Adipocyte (in vitro differentiated cells): ENCODE measurements at places on chromosomes 13 and 19.
A peak's percentile ranks its signal among the peaks of the same experiment; 100 is the strongest.

- DNase-seq, result no peak
Observed at GRCh38 chr13:78228211-78228610, 309.6 kb upstream of the EDNRB start.

- no peak for DNase-seq
Observed at GRCh38 chr13:112573710-112574109, 14.2 kb downstream of the TUBGCP3 start.

DNA sequence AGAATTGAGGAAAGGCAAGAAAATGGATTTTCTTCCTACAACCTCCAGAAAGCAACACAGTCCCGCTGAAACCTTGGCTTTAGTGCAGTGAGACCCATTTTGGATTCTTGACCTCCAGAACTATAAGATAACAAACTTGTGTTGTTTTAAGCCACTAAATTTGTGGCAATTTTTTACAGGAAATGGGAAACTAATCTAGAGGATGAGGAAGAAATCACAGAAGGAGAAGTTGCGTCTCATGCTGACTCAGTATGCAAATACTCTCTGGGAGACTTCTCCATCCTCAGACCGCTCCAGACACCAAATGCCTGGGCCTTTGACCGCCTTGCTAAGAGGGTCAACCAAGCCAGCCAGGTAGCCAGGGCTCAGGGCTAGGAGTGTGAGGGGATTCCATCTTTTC lies 13.1 kb upstream of the CEACAM16 start:
- DNase-seq, result peak; percentile 39

DNA sequence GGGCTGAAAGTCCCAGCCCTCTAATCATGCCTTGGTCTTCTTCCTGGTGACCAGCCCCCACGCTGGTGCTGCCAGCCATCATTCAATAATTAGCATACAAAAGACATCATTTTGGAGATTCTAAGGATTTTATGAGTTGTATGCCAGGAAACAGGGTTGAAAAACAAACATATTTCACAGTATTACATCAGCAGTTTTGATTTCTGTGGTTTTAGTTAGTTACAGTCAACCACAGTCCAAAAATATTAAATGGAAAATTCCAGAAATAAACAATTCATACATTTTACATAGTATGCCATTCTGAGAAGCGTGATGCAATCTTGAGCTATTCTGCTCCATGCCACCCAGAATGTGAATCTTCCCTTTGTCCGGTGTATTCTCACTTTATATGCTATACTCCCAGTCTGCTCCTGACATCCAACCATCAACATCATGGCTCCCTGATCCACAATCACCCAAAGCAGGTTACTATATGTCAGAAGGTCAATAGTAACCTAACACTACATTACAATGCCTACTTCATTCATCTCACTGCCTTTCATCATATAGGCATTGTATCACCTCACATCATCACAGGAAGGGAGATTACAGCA lies 49.2 kb downstream of the STOML3 start:
- DNase-seq, result peak; percentile 59

DNA sequence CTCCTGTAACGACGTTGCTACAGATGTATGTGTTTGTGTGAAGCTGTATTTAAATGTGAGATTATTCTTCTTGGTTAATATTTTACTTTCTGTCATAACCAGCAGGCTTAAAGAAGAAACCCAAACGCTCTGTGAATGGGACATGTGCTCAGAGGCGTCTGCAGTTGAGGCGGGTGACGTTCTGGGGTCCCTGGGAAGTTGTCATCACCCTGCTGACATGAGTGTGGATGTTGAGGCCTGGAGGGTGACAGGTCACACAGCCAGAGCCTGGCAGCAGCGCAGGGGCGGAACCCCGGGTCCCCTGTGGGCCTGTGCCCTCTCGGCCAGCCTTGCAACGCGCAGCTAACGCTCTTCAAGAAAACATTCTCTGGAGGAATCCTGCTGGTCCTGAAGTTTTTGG lies 16.6 kb downstream of the RASA3 start:
- DNase-seq, result no peak

DNA sequence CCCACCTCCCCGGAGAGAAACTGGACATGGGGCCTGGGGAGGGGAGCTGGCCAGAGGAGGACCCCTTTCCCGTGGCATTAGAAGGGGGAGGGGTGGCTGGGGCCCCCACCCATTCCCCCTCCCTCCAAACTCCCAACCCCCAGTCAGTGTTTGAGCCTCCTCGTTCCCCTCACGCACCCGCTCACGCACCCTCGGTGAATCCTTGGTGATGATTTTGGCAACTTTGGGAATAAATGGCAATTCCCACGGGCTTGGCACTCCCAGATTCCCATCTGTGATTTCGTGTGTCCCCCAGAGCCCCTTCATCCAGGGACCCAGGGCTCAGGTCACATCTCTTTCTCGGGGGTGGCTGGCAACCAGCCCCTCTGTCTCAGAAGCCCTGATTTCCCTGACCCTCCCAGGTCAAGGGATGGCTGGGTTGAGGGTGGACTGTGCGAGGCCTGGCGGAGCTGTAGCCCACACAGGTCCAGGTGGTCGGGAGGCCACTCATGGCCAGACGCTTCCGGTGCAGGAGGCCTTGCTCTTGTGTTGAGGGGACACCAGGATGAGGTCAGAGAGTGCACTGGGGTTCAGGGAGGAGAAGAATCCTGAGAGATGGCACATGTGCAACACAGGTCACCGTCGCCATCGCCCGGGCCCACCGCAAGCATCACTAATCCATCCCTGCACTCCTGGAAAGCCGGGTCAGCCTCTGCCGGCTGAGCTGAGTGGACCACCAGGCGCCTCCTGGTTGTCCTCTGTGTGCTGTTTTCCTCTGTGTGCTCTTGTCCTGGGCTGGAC lies 20.7 kb downstream of the EPN1 start:
- no peak for DNase-seq

GRCh38 chr19:12880551-12881171 lies 588 bp downstream of the DNASE2 start:
- DNase-seq, result no peak

- DNase-seq, result peak; percentile 100
Observed at GRCh38 chr19:19821366-19821951, at the start of gene ZNF506. Gene ZNF506, minus strand, starts transcription at chr19:19821750. Its CDS starts 147 bp downstream, at chr19:19821603.

- peak; percentile 24 for DNase-seq
Observed at GRCh38 chr13:66154354-66154753, 1075.8 kb downstream of the PCDH9 start.

- DNase-seq, result no peak
Observed at GRCh38 chr13:27112006-27112405, 59.6 kb downstream of the USP12 start.

- DNase-seq, result peak; percentile 61
Observed at GRCh38 chr13:33537026-33537425, 251.5 kb upstream of the STARD13 start.

- no peak for DNase-seq
Observed at GRCh38 chr13:66803013-66803807, 426.9 kb downstream of the PCDH9 start.

- DNase-seq, result peak; percentile 62
Observed at GRCh38 chr19:14073925-14074838, 1.6 kb downstream of the MISP3 start.

DNA sequence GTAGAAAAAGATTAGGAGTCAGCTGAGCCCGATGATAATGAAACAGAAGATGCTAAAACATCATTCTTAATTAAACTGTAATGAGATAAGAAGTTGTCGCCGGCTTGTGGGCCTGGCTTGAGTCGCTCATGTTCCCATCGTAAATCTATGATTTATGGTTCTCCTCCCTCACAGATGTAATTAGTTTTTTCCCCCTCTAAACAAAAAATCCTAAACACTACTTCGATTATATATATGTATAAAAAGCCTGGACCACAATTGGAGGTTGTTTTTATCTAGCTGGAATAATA lies 151.3 kb downstream of the PTPRS start:
- no peak for DNase-seq

- no peak for DNase-seq
Observed at GRCh38 chr13:101178406-101178805, 237.9 kb downstream of the NALCN start.

DNA sequence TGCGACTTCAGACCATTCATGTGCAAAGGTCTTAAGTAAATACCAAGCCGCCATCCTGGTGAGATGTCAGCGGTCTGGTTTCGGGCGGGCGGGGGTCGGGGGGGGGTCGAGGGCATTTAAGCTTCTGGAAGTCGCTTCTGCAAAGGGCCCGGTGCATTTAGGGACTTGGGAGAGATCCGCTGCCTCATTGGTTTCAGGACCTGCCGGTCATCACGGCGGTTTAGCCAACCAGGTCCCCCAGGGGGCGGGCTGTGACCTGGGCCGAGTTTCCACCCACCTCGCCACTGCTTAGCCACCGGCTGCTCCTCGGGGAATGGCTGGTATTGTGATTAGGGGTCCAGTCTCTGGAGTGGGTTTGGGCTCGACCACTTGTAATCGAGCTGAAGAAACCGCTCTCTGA lies 7.8 kb downstream of the ANKLE1 start:
- DNase-seq, result peak; percentile 51
